ENCODE measurements at places on chromosomes 5 and 9. TPM values are rescaled to one million over a fixed set of nuclear protein-coding genes. Genes with fewer than 3 reads are reported as not detected.

The PRKAA1 gene
- total RNA-seq = 114 TPM

The SLC24A2 gene
- 0.05 TPM for total RNA-seq

The ANXA6 gene
- total RNA-seq = 123 TPM

The SELENOP gene
- 87.8 TPM for total RNA-seq

The SLC6A18 gene
- not detected for total RNA-seq

The GARNL3 gene
- total RNA-seq = 59.0 TPM

The C1QTNF2 gene
- total RNA-seq = 3.8 TPM

The WDR38 gene
- not detected for total RNA-seq

The CDC20B gene
- total RNA-seq = not detected

The SCGB3A2 gene
- total RNA-seq = not detected

The PDCD1LG2 gene
- 1.7 TPM for total RNA-seq

The SLC22A4 gene
- total RNA-seq = 3.1 TPM

The B4GALT1 gene
- 107 TPM for total RNA-seq

The CAVIN4 gene
- total RNA-seq = 0.52 TPM

The NEK6 gene
- total RNA-seq = 24.9 TPM

The TXNDC8 gene
- total RNA-seq = not detected

The SPINK5 gene
- 3.2 TPM for total RNA-seq

The NRARP gene
- total RNA-seq = 7.1 TPM

The CCDC180 gene
- total RNA-seq = 7.5 TPM

The TAF11L4 gene
- not detected for total RNA-seq

The ZNF484 gene
- total RNA-seq = 17.8 TPM

The MLLT3 gene
- 26.8 TPM for total RNA-seq

The CFAP77 gene
- not detected for total RNA-seq

The APBA1 gene
- 21.1 TPM for total RNA-seq

The MORN5 gene
- 1.4 TPM for total RNA-seq

The TTLL11 gene
- 10.9 TPM for total RNA-seq

The ZDHHC11B gene
- 15.6 TPM for total RNA-seq

The ADGRD2 gene
- 0.29 TPM for total RNA-seq

The PCDHGA8 gene
- 3.3 TPM for total RNA-seq

The PCDHGA5 gene
- 4.6 TPM for total RNA-seq

The C5orf52 gene
- total RNA-seq = not detected

The CARD9 gene
- 11.5 TPM for total RNA-seq

The CENPH gene
- 4.5 TPM for total RNA-seq

The NMUR2 gene
- not detected for total RNA-seq

The HTR4 gene
- total RNA-seq = not detected

The CMBL gene
- 20.7 TPM for total RNA-seq

The EGFLAM gene
- total RNA-seq = 3.7 TPM

The C9orf153 gene
- total RNA-seq = 0.36 TPM

The FOXD4L3 gene
- total RNA-seq = not detected

The FOXD4L6 gene
- not detected for total RNA-seq

The BOD1 gene
- 49.3 TPM for total RNA-seq

The CDHR2 gene
- not detected for total RNA-seq

The RPL7A gene
- 2,501 TPM for total RNA-seq

The NDST1 gene
- total RNA-seq = 54.3 TPM

The C5 gene
- 8.1 TPM for total RNA-seq

The WNK2 gene
- total RNA-seq = 40.0 TPM

The PCDHA8 gene
- total RNA-seq = not detected

The BNC2 gene
- 21.5 TPM for total RNA-seq

The CNTFR gene
- 9.4 TPM for total RNA-seq

The C6 gene
- total RNA-seq = 2.5 TPM

The ANKS6 gene
- 38.1 TPM for total RNA-seq

The SURF2 gene
- 26.0 TPM for total RNA-seq

The EMB gene
- 16.1 TPM for total RNA-seq

The IGFBPL1 gene
- not detected for total RNA-seq

Data from ureter (tissue), 1 donor.